Smooth muscle cell of bladder (primary cell): ENCODE measurements at places on chromosomes 7 and 10. TPM values are rescaled to one million over a fixed set of nuclear protein-coding genes. Genes with fewer than 3 reads are reported as not detected.

ZNF804B gene
- not detected in 2 replicates for total RNA-seq

WASHC2C gene
- 40.5 and 54.4 TPM in 2 replicates for total RNA-seq

HOXA6 gene
- 3.4 and 4.4 TPM in 2 replicates for total RNA-seq

PGAM1 gene
- 280 and 341 TPM in 2 replicates for total RNA-seq

C10orf67 gene
- 0.14 TPM in 1 of 2 replicates, not detected in the other for total RNA-seq

GPER1 gene
- 1.00 and 1.5 TPM in 2 replicates for total RNA-seq

PILRA gene
- total RNA-seq: 0.18 and 0.28 TPM in 2 replicates

NRG3 gene
- total RNA-seq: not detected in 2 replicates

TAS2R5 gene
- 0.57 and 0.92 TPM in 2 replicates for total RNA-seq

METTL27 gene
- total RNA-seq: 2.3 and 7.4 TPM in 2 replicates

CBX3 gene
- 105 and 112 TPM in 2 replicates for total RNA-seq

CYP3A4 gene
- not detected in 2 replicates for total RNA-seq

PLXNA4 gene
- total RNA-seq: 0.28 and 1.6 TPM in 2 replicates
